Mucosa of gallbladder (tissue), 1 donor: ENCODE measurements at places on chromosomes 13 and 19.

DNA sequence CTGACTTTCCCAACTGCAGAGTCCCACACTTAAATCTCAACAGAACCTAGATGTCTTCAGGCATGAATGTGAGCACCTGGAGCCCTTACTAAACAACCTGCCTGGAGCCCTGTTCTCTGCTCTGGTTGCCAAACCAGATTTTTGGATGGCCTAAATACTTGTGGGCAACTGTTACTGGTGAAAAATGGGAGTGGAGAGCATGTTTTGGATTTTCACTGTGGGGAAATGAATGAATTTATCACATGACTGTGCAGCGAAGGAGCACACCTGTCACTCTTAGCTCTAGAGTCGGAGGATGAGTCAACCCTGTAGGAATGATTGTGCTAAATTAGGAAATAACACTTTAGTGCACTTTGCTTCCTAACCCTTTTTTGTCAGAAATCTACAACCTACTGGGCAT lies 30.3 kb downstream of the SHISA2 start:
- no peak for DNase-seq

GRCh38 chr13:79485014-79485811 lies 4.3 kb downstream of the NDFIP2 start:
- DNase-seq = peak; percentile 46

- no peak for DNase-seq
Measured at GRCh38 chr19:36363845-36364244, 15.2 kb downstream of the ZFP14 start.

DNA sequence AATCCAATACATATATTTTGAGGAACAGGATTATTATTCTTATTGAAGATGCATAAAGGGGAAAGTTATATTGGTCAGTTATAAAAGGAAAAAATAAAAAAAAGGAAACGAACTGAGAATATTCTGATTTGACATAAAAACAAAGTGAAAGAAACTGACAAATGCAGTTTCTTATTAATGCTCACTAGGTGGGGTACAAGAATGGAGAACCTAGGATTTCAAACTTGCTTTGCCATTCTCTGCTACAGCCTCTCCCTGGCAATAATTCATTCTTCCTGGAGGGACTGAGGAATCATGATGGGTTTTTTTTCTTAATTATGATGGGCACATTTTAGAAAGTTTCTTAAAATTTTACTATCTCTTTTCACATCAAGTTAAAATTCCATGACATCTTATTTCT lies 154.9 kb downstream of the PCDH9 start:
- no peak for DNase-seq
